ENCODE measurements at places on chromosomes 6 and 20.
A peak's percentile ranks its signal among the peaks of the same experiment; 100 is the strongest.

DNA sequence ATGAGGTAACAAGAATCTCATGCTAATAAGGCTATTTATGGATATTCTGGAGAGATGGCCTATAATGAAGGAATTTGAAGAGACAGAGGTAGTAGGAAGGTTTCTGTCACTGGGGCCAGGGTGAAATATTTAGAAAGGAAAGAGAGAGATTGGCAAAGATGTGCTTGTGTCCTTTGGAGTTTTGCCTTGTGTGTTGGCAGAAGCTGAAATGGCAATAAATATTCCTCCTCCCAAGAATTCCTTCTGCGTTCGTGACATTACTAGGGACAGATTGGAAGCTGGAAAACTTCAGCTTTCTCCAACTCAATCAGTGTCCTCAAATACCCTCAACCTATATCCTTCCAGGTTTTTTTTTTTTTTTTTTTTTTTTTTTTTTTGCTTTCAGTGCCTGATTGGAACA is 6.3 kb downstream of the SAMD5 start:
- DNase-seq = no peak

DNA sequence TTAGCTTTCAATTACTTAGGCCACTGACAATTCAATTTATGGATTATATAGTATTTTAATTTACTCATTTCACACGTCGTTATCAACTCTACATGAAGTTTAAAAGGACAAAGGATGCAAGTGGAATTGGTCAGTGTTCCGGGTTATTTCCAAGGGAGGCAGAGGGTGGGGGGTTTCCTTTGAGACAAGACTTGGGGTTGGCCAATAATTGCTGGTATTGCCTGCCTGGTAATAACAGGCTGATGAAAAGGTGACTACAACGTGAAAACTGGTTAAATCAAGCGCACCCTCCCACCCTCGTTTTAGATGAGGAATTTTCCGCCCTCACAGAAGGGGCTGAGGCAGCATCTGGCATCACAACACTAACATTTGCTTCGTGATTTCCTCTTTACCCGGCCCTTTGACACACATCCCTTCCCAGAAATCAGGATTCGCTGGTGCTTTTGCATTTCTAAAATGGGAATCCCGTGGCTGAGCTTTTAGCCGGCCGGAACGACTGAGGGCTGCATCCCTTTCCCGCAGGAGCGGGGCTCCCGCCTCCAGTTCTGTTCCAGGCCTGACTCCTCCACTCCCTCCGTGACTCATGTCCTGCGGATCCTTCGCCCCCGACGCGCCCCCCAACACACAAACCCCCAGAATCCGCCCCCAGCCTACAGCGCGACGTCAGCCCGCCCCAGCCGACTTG is 999 bp upstream of the PIM1 start:
- peak; percentile 47 for DNase-seq

GRCh38 chr20:40571639-40572038 is 117.4 kb downstream of the MAFB start:
- DNase-seq = no peak

DNA sequence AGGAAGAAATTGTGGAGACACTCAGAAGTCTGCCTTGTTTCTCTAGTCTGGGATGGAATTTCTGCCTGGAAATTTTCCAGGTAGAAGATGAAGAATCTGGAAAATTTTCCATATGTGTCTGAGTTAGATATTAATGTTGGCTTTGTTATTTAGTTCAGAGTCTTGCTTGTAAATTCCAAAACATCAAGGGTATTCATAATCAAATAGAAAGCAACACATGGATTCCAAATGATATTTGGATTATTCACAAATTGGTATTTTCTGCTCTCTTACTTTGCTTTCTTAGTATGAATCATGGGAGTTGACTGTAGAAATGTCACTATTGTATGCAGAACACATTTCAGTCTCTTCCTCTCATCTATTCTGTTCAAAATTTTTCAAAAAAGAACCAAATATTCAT is 116.0 kb downstream of the GRIK2 start:
- DNase-seq = no peak

- DNase-seq = no peak
Measured at GRCh38 chr20:13220904-13221297, at the start of gene ISM1. ISM1 (plus strand) TSS chr20:13221274; CDS start chr20:13221777, 503 bp downstream.

DNA sequence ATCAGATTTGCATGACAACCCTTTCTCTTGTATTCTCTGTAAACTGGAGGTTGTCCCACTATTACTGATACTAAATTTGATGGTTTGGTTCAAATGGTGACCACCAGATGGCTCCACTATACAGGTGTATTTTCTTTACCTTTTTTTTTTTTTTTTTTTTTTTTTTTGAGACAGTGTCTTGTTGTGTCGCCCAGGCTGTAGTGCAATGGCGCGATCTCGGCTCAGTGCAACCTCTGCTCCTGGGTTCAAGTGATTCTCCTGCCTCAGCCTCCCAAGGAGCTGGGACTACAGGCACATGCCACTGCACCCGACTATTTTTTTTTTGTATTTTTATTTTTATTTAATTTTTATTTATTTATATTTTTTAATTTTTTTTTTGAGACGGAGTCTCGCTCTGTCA is 6.6 kb upstream of the WTAP start:
- DNase-seq = no peak

GRCh38 chr6:34654061-34654710 is 42.4 kb downstream of the ILRUN start:
- no peak for DNase-seq

DNA sequence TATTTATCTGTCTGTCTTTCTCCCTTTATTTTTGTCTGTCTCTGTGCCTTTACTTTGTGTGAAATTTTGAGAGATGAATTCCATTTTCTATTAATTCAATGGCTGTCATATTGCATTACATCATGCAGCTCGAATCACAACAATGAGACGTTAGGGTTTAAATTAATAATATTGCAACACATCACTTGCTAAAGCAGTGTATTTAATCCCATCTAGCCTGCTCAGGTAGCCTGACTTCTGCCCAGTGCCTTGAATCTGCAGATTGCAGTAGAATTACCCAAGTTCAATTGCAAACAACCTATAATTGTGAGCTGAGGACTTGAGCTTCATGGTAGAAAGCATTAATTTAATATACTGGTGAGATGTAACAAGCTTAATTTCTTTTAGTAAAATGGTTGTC is 235.7 kb upstream of the TSHZ2 start:
- no peak for DNase-seq

DNA sequence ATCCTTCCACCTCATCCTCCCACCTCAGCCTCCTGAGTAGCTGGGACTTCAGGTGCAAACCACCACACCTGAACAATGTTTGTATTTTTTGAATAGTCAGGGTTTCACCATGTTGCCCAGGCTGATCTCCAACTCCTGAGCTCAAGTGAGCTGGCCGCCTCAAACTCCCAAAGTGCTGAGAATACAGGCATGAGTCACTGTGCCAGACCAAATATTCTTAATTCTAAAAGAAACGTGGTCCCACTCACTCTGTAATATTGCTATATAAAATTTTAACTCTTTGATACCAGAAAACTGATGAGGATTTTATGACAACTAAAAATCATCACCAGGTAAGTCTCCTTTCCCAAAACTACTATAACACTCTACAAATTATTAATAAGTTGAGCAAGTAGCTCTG is 716.8 kb upstream of the GJE1 start:
- no peak for DNase-seq

DNA sequence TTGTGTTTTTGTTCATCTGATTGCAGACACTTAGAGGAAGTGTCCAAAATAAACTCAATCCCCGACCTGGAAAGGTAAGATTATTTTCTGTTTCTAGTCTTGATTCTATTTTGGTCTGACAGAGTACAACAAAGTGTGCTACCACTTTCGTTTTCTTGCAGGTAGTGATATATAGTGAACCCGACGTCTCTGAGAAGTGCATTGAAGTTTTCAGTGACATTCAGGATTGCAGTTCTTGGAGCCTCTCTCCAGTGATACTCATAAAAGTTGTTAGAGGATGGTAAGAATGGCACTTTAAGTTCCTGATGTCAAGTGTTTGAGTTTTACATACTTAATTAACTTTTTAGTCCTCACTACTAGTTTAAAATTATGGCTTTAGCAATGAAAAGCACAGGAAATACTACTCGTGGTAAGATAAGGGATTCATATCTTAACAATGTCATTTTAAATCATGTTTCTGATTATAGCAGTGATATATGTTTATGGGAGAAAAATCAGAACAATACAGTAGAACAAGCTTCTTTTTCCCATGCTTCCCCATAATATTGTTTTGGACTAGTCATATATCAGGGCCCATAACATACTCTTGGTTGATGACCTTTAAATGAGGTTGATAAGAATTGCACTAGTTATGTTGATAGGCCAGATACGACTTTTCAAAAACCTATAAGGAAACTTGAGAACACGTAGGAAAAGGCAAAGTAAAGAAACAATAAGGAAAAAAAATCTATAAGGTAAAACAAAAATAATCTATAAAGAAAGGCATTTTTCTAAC is 104.0 kb downstream of the RTN4IP1 start:
- no peak for DNase-seq

DNA sequence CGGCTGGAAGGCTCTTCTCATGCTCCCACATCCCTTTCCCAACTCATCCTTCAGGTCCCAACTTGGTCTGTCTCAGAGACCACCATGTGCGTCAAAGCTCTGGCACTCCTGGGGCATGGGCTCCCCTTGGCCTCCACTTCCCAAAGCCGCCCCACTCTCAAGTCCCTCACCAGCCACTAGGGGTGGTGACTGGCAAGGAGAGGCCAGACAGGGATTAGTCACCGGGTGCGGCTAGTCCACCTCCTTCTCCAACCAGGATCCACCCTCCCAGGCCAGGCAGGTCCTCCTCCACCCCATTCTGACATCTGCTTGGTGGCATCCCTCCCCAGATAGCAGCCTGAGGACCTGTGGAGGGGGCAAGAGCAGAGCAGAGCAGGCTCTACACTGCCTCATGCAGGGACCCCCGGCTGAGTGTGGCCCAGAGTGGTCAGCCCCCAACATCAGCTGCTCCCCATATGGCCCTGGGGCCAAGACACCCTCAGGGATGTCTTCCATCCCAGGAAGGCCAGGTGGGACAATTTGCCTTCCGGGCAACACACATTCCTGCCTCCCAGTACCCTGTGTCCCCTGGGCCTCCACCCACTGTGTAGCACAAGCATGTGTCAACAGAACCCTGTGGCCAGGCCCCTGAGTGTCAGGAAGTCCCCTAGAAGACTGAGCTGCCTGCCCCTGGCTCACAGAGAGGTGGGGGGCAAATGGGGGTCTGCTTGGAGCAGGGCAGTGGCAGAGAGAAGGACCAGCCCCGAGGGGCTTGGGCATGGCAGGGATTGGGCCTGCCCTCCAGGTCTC is 29.2 kb downstream of the YTHDF1 start:
- no peak for DNase-seq

GRCh38 chr20:2814587-2815051 is at the start of gene C20orf141:
C20orf141 (plus strand) TSS chr20:2814987; CDS start chr20:2815185, 198 bp downstream.
- peak; percentile 52 for DNase-seq

DNA sequence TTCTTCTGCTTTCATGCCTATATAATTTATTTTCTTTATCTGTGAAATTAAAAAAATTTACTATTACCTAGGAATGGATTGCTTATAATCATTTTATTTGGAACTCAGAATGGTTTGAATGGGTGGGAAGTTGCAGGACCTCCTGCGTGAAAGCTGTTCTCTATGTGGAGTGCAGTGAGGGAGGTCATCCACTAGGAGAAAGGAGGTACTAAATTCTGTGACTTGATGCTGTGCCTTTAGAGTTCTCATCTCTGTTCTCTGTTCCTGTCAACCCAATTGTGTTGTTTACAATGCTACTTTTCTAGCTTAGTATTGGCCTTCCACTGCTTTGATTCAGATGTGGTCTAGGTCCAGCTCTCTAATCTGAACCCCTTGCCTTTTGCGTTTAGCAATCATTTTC is 65.0 kb upstream of the HIVEP1 start:
- no peak for DNase-seq
